GM13977 (cell line): ENCODE measurements at places on chromosomes 1 and 21.

DNA sequence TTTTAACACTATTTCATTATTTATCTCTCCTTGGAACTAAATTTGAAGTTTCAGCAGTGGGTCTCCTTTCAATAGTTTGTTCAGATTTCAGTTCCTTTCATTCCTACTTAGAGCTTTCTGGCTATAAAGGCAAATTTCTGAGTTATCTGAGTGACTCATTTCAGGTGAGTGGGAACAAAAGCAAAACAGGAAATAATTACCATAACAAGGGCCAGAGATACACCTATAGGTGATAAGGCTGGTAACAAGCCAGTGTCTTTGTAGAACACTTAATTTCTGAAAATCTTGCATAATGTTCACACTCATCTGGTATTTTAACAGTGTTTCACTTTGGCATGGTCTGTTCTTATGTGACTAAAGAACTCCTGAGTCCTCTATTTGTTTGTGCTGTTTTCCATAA, 64.5 kb upstream of the PRRC2C start:
- no peak for DNase-seq

DNA sequence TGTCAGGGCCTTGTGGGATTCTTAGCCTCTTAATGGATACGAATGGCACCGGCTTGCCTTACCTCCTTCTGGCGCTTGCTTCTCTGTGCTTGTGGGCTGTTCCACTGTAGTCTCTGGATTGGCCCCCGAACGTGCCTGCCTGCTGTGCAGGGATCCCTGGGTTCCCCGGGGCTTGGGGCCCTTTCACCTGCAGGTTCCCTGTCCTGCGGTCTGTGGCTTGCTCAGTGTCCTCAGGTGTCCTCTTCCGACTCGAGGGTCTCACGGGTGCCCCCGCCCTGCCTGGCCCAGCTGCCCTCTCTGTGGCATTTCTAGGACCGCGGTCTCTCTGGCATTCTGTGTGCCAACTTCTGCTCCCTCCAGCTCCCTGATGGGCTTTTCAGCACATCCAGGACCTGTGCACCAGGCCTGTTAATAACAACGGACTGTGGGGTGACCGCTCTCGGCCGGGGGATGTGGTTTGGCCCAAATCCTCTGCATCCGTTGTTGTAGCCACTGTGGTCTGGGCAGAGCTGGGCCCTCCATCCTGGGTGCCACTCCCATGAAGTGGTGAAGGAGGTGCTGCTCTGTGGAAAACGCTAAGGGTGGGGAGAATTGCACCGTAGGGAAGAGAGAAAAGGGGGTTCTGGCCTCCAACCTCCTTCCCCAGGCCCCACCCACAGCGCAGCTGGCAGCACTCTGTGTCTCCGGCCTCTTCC, 12.4 kb downstream of the COL18A1 start:
- no peak for DNase-seq

- DNase-seq = no peak
Observed at GRCh38 chr1:174988539-174988938, 11.2 kb upstream of the CACYBP start.

GRCh38 chr21:43825936-43826622, 36.7 kb downstream of the RRP1 start:
- no peak for DNase-seq

GRCh38 chr21:25039461-25040380, 567.6 kb downstream of the MRPL39 start:
- peak; percentile 12 for DNase-seq

- DNase-seq = no peak
Observed at GRCh38 chr1:101365878-101366277, 129.1 kb downstream of the S1PR1 start.

- DNase-seq = no peak
Observed at GRCh38 chr1:210523830-210524229, 195.1 kb downstream of the HHAT start.

- DNase-seq = peak; percentile 7
Observed at GRCh38 chr1:81799939-81800694, 617 bp upstream of the ADGRL2 start.

DNA sequence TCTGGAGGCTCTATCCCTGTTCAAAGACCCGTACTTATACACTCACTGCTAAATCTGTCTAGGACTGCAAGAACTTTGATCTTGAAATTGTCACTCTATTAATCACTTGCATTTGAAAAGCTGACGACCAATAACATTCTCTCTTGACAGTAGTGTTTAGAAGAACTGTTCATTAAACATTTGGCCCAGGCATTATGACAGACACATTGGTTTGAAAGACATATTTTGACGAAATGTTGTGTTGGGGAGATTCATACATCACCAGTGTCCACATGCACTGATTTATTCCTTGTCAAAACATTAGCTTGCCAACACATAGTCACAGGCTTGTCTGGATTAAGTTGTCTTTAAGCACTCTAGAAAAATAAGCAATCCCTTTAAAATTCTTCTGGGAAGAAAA, 951.3 kb downstream of the ADGRL2 start:
- no peak for DNase-seq

DNA sequence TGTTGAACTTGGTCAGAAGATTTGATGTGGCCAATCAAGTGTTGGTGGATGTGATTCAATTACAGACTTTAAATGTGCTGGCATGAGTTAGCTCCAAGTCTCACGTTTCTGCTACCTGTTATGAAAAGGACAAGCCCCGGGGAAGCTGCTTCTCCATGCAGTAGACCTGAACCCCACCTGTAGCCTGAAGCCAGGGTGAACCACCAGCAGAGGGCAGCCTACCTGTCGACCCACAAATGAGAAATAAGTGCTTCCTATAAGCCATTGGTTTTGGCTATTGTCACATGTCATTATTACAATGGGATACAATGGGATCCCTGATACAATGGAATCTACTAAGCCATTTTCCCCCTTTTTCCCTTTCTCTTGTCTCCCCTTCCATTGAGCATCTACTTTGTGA, 230.2 kb downstream of the PRDM2 start:
- DNase-seq = peak; percentile 45

- DNase-seq = peak; percentile 60
Observed at GRCh38 chr1:193058529-193059281, 455 bp downstream of the UCHL5 start.

GRCh38 chr1:26826261-26827105, at the start of gene ZDHHC18:
TSS of gene ZDHHC18 (plus strand) at chr1:26826688. CDS start at chr1:26826805, 117 bp downstream.
- peak; percentile 92 for DNase-seq

DNA sequence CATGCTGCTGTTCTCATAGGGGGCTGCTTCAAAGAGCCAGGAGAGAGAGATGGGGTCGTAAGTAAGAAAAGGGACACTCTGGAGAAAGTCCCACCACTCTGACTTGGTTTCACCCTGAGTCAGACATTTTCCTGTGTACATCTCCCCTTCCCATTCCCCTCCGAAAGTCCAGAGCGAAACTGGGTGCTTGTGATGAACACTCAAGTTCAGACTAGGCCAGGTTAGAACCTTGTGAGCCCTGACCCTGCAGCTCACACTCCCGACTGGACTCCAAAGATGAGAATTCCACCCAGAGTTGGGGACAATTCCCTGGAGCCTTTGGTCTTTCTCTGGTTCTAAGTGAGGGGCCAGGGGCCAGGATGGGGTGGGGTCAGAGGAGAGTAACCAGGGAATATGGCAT, 139.5 kb downstream of the CNIH3 start:
- no peak for DNase-seq

GRCh38 chr21:32337206-32337605, 38.6 kb downstream of the MRAP start:
- no peak for DNase-seq

DNA sequence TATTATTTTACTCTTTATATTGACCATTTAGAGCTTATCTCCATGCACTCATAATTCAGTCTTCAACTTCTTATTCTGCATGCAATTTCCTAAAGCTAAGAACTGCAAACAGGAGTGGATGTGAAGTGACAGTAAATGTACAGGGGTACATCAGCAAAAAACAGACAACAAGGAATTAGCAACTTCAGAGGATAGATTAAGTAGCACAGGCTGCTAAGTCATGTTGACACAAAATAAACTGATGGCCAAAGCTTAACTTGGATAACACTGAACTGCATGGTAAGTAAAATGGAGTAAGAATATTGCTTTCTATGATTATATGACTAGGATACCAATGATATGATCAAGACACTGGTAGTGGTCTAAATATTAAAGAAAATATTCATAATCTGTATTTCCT, 66.5 kb downstream of the USP24 start:
- DNase-seq = no peak

- DNase-seq = no peak
Observed at GRCh38 chr1:209645574-209646452, 6.4 kb downstream of the LAMB3 start.
